ENCODE measurements at places on chromosomes 6 and 20.

DNA sequence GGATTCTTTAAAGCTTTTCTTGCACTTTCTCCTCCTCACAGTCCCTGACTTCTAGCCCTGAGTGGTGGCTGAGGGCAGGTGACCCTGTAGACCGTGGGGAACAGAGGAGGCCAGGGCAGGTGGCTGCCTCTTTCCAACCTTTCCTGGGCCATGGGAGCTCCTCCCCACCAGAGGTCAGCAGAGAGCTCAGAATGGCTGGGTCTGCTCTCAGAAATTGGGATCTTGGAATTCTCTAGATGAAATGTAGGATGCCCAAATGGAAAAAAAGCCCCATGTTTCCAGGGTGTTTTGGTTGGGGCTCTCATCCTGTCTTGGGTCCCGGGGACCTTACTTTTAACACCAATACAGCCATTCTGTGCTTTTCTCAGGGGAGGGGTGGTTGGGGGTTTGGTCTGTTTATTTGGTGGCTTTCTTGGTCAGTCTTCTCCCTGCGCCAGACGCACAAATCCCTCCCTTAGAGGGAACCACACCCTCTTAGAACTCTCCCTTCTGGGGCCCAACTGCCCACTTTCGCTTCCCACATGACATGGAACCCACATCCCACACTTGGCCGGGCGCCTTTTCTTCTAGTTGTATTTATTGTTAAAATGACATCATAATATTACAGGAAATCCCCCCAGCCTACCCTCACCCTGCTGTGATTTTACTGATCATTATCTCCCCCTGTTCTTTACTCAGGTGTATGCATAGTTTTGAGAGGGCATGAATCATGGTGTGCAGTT lies 17.9 kb downstream of the GNAS start:
- DNase-seq = no peak

DNA sequence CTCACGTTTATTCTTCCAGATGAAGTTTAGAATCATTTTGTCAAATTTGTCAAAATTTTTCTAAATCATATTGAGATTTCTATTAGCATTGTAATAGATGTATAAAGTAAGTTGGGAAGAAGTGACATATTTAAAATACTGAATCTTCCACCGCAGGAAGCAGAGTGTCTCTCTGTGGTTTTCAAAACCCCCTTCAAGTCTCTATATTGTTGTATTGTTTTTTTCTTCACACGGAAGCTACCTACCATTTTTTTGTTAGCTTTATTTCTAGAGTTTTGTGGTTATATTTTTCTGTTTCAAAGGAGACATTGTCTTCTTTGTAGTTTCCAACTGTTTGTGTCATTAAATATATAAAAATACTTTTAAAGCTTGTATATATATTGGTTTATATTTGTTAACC lies 188.6 kb downstream of the ZDHHC14 start:
- no peak for DNase-seq

DNA sequence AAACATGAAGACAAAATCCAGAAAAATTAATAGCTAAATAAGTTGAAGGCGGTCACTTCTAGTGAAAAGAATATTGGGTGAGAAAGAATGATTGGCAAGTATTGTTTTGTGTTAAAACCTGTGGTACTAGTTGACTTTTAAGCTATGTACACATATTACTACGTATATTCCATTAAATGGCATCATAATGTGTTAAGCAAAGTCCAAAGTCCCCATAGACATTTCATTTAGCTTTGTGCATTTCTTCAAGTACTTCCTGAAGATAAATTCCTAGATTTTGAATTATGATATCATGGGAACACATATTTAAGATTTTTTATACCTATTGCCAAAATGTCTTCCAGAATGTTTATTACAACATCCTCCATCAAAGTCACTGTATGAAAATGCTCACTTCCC lies 272.7 kb upstream of the IRAK1BP1 start:
- no peak for DNase-seq

- DNase-seq = no peak
Measured at GRCh38 chr20:50645253-50646068, 45.9 kb downstream of the RIPOR3 start.

DNA sequence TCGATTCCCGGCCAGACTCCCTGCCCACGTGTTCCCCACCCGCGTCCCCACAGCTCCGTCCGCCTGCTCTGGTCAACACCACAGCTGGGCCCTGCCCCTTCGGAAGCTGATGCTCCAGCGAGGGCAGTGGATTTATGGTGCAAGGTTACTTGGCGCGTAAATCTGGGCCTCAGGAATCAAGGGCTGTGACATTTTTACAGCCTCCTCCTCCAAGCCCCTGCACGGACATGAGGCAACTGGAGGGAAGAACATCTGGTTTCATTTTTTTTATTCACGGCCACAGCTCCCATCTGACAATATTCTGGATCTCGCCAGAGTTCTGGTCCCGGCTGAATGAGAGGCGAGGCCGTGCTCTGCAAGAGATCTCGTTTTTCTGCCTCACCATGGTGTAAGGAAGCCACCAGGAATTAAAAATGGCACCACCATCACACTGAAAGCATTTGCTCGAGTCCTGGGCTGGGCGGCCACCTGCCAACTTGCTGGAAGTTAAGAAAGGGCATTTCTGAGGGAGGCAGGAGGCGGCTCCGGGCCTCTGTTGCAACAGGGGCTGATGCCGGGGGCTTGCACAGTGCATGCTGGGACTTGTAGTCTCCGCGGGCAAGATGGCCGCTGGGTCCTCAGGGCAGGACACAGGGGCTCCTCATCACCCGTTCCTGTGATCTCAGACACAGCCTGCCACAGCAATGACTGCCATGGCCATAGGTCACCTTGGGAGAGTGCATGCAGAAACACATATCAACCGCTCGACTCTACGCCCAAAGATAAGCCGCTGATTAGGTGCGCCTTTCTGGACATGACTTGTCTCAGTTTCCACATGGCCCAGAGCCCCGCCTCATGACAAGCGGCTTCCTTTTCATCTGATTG lies 148.5 kb downstream of the LY86 start:
- no peak for DNase-seq

GRCh38 chr6:169341065-169341464 lies 87.4 kb upstream of the THBS2 start:
- DNase-seq = no peak

DNA sequence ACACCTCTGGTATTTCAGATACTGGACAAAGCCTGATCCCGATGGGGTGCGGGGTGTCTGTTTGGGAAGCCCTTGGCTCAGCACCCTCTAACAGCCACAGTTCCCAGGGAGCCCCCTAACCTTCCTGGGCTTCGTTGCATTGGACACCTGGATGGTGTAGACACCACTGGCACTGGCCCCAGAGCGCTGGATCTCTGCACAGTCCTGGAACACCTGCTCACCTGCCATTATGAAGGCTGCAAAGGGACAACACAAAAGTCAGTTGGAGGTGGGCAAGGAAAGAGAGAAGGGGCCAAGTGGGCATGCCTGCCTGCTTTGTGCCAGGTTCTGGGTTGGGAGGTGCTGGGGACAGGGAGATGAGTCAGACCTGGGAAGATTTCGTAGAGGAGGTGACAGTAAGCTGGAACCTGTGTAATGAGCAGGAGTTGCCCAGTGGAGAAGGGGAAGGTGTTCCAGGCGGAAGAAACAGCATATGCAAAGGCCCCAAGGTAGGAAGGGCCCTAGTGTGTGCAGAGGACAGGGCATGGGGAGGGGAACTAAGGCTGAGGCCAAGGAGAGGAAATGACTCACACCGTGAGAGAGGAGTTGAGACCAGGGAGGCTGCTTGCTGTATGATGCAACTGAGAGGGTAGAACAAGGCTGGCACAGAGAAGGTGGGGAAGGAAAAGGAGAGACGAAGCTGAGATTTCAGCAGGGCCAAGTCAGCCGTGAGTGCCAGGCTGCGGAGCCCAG lies 34.9 kb downstream of the ANGPT4 start:
- no peak for DNase-seq

DNA sequence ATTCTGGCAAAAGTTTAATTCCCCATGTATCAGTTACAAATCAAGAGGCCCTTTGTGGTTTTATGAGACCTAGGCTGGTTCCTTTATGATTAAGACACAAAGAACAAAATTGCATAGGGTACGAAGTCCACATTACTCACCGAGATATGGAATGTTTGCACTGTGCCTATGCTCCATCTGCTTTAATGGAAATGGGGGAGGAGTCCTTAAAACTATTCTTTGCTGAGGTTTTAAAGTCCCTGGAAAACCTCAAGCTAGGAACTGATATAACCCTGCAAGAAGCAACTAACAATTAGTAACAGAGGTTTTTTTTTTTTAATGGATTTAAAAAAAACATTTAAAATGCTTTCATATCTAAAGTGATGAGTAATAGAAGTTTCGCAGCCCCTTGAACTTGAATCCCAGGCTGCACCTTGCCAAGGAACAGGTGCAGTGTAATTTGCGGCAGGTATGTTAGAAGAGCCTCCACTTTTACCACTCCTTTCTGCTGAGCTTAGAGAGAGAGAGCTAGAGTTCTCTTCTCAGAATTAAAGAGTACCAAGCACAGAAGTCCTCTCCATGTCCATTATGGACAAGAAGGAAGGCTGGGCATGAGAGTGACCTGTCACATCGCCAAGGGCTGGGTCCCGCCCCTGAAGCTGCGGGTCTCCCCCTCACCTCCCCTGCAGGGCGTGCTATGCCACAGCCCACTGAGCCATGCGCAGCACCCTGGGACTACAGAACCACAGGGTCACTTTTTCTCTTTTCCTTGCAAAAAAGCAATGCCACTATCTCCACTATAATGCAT lies 2.3 kb downstream of the SERPINB1 start:
- no peak for DNase-seq

DNA sequence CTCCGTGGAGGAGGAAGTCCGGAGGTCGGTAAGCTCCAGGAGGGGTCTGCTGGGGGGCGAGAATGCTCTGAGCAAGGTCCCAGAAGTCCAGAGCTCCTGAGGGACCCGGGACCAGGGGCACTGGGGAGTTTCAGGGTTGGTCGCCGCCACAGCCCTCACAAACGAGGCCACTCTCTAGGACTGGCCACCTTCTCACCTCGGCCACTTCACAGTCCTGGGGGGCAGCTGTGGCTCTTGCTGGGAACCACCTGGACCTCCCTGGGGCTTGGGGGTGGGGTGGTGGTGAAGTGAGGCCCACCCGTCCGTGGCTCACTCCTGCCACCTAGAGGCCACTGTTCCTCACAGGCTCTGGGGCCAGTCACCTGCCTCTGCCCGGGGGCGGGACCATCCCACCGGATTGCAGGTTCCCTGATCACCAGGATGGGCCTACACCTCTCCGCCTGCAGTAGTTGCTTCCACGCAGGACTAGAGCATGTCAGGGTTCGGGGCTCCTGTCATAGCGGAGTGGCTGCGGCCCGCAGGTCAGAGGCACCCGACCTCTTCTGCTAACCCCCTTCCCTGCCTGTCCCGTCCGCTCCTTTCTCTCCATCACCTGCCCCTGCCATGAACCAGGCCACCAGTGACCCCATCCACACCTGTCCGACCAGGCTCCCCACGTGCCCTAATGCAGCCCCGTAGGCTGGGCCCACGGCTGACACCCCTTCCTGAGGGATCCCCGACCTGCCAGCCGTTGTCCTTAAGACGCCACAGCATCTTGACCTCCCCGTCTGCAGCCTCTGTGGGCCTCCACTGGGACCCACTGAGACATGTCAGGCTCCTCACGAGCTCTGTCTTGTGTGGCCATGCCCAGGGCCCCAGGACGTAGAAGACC lies 5.1 kb upstream of the TCEA2 start:
- DNase-seq = no peak

DNA sequence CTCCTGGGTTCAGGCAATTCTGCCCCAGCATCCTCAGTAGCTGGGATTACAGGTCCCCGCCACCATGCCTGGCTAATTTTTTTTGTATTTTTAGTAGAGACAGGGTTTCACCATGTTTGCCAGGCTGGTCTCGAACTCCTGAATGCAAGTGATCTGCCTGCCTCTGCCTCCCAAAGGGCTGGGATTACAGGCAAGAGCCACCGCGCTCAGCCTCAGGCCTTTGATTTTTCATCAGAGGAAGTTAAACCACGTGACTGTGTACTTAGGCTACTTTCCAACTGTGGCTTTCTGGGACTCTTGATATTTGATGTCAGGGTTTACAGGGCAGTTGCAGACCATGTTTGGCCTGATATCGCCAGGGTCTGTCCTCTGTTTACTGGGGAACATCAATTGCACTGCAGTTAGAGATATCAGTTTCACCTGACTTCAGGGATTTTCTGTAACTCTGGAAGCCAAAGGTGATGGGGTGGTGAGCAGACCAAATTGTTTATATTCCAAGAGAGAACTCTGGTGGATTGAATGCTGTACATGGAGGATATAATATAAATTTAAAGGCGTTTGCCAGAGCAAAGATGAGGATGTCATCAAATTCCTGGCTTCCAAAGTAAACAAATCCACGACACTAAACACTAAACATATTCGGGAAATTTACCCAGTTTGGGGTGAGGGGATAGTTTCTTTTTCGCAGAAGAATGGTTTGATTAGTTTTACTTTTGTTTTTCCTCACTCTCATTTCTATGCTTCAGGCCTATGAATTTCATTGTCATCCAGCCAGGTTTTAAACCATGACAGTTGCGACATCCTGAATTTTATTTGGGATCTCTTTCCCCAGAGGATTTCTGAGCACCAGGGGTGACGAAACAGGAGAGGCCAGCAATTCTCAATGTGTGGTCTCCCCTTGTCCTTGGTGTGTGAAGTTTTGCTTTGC lies 4.2 kb downstream of the PSMF1 start:
- DNase-seq = no peak

DNA sequence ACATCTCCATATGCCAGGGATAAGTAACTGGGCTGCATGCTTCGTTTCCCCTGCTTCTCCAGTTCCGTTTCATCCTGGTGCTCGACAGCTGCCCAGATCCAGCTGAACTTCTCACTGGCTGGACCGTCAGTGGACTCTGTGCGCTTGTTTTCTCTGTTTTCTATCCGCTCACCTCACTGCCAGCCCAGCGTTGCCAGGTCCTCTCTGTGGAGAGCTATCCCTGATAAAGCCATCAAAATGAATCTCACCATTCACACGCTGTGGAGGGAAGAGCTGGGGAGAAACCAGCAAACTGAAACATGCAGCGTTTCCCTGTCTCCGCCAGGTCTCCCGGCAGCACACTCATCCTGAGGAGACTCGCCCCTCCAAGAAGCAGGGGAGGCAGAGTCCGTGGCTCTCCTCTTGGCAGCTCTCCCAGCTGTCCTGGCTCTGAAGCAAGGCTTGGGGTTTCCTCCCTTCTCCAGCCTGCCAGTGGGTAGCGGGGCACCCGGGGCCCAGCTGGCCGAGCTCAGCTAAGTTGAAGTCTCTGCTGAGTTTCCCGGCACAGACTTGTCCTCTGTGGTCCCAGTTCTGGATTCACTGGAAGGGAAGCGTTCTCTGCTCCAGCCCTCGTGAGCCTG lies 160.9 kb downstream of the DTNBP1 start:
- no peak for DNase-seq

DNA sequence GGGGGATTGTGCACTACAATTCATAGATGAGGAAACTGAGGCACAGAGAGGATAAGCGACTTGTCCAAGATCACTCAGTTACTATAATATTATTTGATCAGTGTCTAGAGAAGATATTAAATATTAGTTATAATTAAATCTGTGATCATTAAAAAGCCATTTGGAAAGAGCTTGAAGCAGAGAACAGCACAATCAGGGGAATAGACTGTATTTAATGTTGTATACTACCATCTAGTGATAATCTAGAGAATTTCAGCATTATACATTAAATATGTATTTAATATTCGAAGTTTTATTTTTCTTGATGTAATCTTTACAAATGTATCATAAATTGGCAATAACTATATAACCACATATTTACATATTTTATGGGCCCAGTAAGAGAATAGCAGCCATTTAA lies 20.1 kb upstream of the MTCL3 start:
- DNase-seq = peak; percentile 8

- no peak for DNase-seq
Measured at GRCh38 chr6:105200133-105200730, 20.4 kb upstream of the POPDC3 start.

- DNase-seq = no peak
Measured at GRCh38 chr6:34447910-34448309, 18.0 kb upstream of the PACSIN1 start.
